Heart left ventricle (tissue), 16 donors: ENCODE measurements at places on chromosomes 4 and X. TPM values are rescaled to one million over a fixed set of nuclear protein-coding genes. Genes with fewer than 3 reads are reported as not detected.

GRCh38 chr4:94428884-94429283 is 22.9 kb upstream of the PDLIM5 start:
- no peak overlapping the region for H3K27ac ChIP-seq
- H3K36me3 ChIP-seq, result no peaks in the 10 kb centered on the region
- H3K4me3 ChIP-seq, result no peak overlapping the region
- no peaks in the 10 kb centered on the region for H3K27me3 ChIP-seq

- no peak overlapping the region for H3K27ac ChIP-seq
- DNase-seq, result no peak
- peaks cover 16% of the 10 kb centered on the region for H3K4me1 ChIP-seq
- no peak overlapping the region for H3K4me3 ChIP-seq
- peaks cover 55% of the 10 kb centered on the region for H3K36me3 ChIP-seq
Measured at GRCh38 chr4:4284827-4285618, 4.9 kb downstream of the LYAR start.

- H3K4me3 ChIP-seq, result no peak overlapping the region
- no peaks in the 10 kb centered on the region for H3K4me1 ChIP-seq
- H3K27ac ChIP-seq, result no peak overlapping the region
- no peaks in the 10 kb centered on the region for H3K27me3 ChIP-seq
- H3K36me3 ChIP-seq, result no peaks in the 10 kb centered on the region
Measured at GRCh38 chr4:127400731-127401346, 231.9 kb upstream of the INTU start.

DNA sequence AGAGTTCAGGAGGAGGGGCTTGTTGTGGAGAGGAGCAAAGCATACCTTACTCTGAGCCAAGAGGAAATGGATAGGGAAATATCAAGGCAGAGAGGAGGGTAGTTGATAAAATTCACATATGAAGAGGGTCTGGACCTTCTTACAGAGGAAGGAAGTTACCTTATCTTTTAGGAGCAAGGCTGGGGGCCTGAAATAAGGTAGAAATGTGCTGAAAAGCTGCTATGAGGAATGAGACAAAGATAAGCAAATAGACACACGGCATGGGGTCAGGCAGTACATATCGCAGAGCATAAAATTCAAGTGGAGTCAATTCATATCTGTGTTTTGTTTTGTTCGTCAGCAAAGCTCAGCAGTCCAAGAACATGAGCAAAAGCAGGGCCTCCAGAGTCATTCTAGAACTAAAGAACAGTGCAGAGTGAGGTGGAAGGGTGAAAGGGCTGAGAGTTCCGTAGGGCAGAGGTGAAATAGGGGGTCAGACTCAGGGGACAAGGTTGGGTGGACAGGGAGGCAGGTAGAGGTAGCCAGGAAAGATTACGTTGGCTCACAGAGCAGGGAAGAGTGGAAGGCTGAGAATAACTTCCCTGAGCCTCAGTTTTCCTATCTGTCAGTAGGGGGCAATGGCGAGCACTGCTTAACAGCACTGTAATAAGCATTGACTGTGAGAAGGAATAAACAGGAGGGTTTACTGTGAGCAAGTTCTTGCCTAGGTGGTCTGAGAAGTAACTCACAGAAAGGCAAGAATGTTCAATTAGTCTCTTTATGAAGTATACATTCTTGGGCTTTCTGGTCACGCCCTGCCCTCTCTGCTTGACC is 9.2 kb downstream of the VSIG4 start:
- DNase-seq, result no peak
- H3K4me1 ChIP-seq, result no peaks in the 10 kb centered on the region
- no peaks in the 10 kb centered on the region for H3K27me3 ChIP-seq
- H3K27ac ChIP-seq, result no peak overlapping the region
- H3K4me3 ChIP-seq, result no peak overlapping the region

DNA sequence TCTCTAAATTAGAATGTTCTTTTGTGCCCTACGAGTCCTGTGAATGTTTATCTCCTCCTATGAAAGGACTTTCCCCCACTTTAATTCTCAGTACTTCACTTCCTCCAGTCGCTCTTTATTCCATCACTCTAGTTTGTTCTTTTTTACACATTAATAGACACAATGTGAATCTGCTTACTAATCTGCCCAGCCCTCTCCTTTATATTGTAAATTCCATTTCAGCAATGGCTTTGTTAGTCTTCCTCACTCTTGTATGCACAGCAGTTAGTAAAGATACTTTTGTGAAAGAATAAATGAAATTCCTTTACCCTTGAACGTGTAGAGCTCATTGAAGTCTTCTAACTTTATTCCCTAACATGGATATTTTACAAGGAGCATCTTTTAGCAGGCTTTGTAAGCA is 255.3 kb downstream of the GALNTL6 start:
- H3K36me3 ChIP-seq, result no peaks in the 10 kb centered on the region
- no peak overlapping the region for H3K27ac ChIP-seq
- H3K4me1 ChIP-seq, result no peaks in the 10 kb centered on the region
- no peak for DNase-seq

- H3K4me3 ChIP-seq, result no peak overlapping the region
- no peaks in the 10 kb centered on the region for H3K36me3 ChIP-seq
- no peaks in the 10 kb centered on the region for H3K27me3 ChIP-seq
- DNase-seq, result no peak
Measured at GRCh38 chr4:132328761-132329160, 820.3 kb upstream of the PCDH10 start.

GRCh38 chr4:143586080-143586479 is 72.6 kb downstream of the SMARCA5 start:
- H3K4me1 ChIP-seq, result no peaks in the 10 kb centered on the region
- H3K4me3 ChIP-seq, result no peak overlapping the region

GRCh38 chr4:168487282-168488035 is 7.2 kb upstream of the DDX60L start:
- H3K4me3 ChIP-seq, result no peak overlapping the region
- H3K27ac ChIP-seq, result no peak overlapping the region
- H3K36me3 ChIP-seq, result no peaks in the 10 kb centered on the region
- H3K4me1 ChIP-seq, result no peaks in the 10 kb centered on the region
- H3K27me3 ChIP-seq, result no peaks in the 10 kb centered on the region

DNA sequence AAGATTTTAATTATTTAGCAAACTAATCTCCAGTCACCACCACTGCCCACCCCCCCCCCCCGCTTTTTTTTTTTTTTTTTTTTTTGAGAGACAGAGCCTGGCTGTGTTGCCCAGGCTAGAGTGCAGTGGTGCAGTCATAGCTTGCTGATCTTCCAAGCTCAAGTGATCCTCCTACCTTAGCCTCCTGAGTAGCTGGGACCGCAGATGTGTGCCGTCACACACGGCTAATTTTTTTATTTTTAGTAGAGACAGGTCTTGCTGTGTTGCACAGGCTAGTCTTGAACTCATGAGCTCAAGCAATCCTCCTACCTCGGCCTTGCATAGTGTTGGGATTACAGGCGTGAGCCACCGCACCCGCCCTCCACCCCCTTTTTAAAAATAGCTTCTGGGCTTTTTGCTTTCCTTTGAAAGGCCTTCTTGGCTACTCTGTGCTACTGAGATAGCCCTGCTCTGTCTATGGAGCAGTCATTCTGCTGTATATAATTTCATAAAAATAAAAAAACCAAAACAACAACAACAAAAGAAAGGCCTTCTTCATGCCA is 18.7 kb downstream of the TXLNG start:
- H3K4me1 ChIP-seq, result no peaks in the 10 kb centered on the region
- H3K4me3 ChIP-seq, result no peak overlapping the region
- DNase-seq, result no peak
- no peaks in the 10 kb centered on the region for H3K36me3 ChIP-seq

- no peaks in the 10 kb centered on the region for H3K27me3 ChIP-seq
- no peaks in the 10 kb centered on the region for H3K36me3 ChIP-seq
- H3K27ac ChIP-seq, result no peak overlapping the region
Measured at GRCh38 chr4:122483481-122483880, 27.0 kb upstream of the IL2 start.

GRCh38 chrX:65667157-65667502 is 324 bp upstream of the MSN start:
- no peaks in the 10 kb centered on the region for H3K27me3 ChIP-seq
- no peaks in the 10 kb centered on the region for H3K36me3 ChIP-seq
- DNase-seq, result no peak
- peak overlapping the region; percentile 100 for H3K27ac ChIP-seq
- peaks cover 32% of the 10 kb centered on the region for H3K4me1 ChIP-seq

GRCh38 chrX:11541510-11541909 is 124.2 kb downstream of the ARHGAP6 start:
- no peaks in the 10 kb centered on the region for H3K36me3 ChIP-seq
- DNase-seq, result no peak
- peaks cover 5% of the 10 kb centered on the region for H3K27me3 ChIP-seq

GRCh38 chrX:2398064-2398656 is 102.6 kb downstream of the DHRSX start:
- no peak overlapping the region for H3K4me3 ChIP-seq
- no peaks in the 10 kb centered on the region for H3K27me3 ChIP-seq
- peaks cover 6% of the 10 kb centered on the region for H3K4me1 ChIP-seq

DNA sequence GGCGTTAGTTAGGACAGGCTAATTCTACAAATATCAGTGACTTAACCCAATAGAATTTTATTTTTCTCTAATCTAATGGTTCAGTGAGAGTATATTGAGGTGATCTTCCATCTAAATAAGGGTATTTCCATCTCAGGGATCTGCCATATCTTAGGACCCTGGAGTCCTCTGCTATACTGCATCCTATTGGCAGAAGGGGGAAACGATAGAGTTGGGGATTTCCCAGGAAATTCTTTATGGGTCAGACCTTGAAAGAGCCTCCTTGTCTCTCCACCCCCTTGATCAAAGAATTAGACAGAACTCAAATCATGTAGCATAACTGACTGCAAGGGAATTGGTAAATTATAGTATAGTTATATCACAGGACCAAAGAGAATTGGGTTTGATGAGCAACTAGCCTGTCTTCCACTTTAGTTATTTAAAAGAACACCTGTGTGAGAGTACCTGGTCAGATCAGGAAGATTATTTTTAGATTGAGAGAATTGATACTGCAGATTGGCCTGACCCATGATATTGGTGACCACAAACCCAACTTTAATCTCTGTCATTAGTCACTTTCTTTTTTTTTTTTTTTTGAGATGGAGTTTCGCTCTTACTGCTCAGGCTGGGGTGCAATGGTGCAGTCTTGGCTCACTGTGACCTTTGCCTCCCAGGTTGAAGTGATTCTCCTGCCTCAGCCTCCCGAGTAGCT is 25.6 kb downstream of the SMARCA5 start:
- no peak for DNase-seq
- no peak overlapping the region for H3K27ac ChIP-seq
- no peaks in the 10 kb centered on the region for H3K27me3 ChIP-seq
- no peaks in the 10 kb centered on the region for H3K4me1 ChIP-seq

- H3K36me3 ChIP-seq, result no peaks in the 10 kb centered on the region
- no peaks in the 10 kb centered on the region for H3K4me1 ChIP-seq
- no peak overlapping the region for H3K27ac ChIP-seq
- no peaks in the 10 kb centered on the region for H3K27me3 ChIP-seq
- H3K4me3 ChIP-seq, result no peak overlapping the region
- no peak for DNase-seq
Measured at GRCh38 chrX:105609530-105609929, 212.8 kb upstream of the NRK start.

DNA sequence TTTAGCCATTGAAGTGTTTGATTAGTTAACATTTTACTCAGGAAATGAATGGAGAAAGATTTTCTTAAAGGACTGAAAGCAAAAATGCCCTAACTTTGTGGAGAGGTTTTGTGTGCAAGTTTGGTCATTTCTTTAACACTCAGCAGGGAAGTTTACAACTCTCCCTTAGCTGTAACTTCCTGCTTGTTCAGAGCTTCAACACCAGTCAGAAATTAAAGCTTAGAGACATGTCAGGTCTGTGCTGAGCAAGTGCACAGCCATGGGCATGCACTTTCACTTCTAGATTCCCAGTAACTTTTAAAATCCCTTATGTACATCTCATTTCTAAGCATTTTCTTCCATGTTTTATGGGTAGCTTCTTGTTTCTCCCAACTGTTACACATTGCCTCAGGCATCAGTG is 326.0 kb downstream of the ACTRT1 start:
- no peaks in the 10 kb centered on the region for H3K4me1 ChIP-seq
- H3K36me3 ChIP-seq, result no peaks in the 10 kb centered on the region
- H3K4me3 ChIP-seq, result no peak overlapping the region
- H3K27me3 ChIP-seq, result no peaks in the 10 kb centered on the region
- DNase-seq, result no peak

GRCh38 chr4:96776920-96777527 is 937.1 kb downstream of the PDHA2 start:
- no peaks in the 10 kb centered on the region for H3K36me3 ChIP-seq
- no peaks in the 10 kb centered on the region for H3K4me1 ChIP-seq

DNA sequence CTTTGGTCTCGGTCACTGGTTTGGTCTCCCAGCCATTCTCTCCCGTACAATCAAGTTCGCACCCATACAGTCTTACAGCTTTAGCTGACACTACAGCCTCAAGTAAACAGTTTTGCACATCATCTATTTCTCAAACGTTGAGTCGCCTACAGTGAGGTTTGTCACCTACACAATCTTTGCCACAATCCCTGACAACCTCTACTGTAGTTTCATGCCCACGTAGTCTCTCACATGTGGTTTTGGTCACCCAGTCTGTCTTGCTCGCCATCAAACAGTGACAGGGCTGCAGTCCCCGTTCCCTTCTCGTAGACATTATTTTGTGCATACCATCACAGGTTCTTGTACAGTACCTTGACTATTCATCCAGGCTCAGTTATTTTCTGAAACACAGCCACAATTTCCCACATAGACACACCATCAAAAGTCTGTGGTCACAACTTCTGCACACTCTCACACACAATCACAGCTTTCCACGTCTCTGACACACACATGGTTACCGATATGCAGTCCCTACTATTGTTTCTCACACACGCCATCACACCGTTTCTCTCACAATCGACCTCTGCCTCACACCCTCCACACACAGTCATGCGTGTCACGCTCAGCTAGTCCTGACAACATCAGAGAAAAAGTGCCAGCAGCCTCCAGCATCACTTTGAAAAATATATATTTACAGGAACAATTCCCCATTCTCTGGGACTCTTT is 5.3 kb upstream of the CFP start:
- no peak overlapping the region for H3K27ac ChIP-seq
- peaks cover 28% of the 10 kb centered on the region for H3K36me3 ChIP-seq
- peaks cover 10% of the 10 kb centered on the region for H3K4me1 ChIP-seq
- H3K27me3 ChIP-seq, result no peaks in the 10 kb centered on the region
- no peak for DNase-seq

DNA sequence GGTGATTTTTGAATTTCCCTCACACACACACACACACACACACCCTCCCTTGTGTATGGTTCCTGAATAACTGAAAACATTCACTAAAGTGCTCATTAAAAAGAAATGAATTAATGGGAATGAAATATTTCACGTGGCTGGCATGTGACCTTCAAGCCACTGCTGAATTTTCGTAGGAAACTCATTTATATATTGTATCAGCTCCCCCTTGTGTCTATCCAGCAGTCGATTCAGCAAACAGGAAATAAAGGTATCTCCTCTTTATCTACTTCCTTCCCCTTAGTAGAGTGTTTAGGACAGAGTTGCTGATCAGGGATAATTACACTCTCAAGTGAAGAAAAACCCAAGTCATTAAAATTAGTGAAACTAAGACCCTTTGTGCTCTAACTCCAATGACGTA is 912.6 kb upstream of the LCORL start:
- no peak for DNase-seq
- no peaks in the 10 kb centered on the region for H3K4me1 ChIP-seq
- no peaks in the 10 kb centered on the region for H3K27me3 ChIP-seq
- no peak overlapping the region for H3K27ac ChIP-seq
- no peak overlapping the region for H3K4me3 ChIP-seq
- no peaks in the 10 kb centered on the region for H3K36me3 ChIP-seq

Gene CFAP99
- total RNA-seq, result not detected

Gene KLF8
- total RNA-seq, result 1.4 TPM

Gene DHRSX
- 24.1 TPM for total RNA-seq

Gene IL1RAPL1
- 4.7 TPM for total RNA-seq
